Left renal cortex interstitium (tissue), 4 donors: ENCODE measurements at places on chromosomes 16 and 17. TPM values are rescaled to one million over a fixed set of nuclear protein-coding genes. Genes with fewer than 3 reads are reported as not detected.

DNA sequence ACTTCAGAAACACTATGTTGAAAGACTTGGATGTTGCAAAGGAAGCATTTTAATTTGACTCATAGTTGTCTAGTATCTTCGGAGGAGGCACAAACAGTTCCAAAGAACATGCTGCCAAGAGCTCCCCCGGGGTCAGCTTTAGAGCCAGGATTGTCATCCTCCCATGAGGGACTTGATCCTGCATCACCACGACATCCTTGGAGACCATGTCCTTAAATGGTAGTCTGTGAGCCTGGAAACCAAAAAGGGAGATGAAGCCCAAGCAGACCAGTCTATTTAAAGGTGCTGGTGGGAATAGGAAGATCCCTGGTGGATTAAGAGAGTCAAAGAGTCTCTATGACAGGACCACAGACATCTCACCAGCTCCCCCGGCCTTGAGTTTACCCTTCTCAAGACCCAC lies 33.3 kb upstream of the DYNLRB2 start:
- no peak for DNase-seq

- no peak for DNase-seq
These were observed 3.9 kb downstream of the UTS2R start for GRCh38 chr17:82375359-82376041.

GRCh38 chr16:16019488-16019887 lies 70.1 kb downstream of the ABCC1 start:
- no peak for DNase-seq

DNA sequence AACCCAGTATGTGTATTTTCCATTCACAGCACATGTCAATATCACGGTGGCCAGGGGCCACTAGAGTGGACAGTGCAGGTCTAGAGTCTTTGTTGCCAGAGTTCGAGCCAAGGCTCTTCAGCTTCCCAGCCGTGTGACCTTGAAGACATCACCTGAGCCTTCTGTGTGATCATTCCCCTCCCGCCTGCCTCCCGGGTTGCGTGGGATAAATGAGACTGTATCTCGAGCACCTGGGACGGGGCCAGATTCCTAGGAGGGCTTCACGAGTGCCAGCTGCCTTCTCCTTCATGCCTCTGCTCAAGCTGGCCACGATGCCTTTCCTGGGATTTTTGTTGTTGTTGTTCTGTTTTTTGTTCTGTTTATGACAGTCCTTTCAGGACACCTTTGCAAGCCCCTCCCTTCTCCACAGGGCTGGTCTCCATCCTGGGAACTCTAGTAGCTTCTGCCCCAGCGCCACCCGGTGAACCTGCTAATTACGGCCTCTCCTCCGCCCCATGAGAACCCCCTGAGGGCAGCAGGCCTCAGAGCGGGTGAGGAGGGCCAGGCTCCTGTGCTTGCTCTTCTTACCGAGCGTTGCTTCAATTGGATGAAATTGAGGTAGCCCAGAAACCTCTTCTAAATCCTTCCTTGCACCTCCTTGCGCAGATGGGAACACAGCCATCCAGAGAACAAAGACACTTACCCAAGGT lies 3.9 kb downstream of the SPNS2 start:
- DNase-seq: no peak

DNA sequence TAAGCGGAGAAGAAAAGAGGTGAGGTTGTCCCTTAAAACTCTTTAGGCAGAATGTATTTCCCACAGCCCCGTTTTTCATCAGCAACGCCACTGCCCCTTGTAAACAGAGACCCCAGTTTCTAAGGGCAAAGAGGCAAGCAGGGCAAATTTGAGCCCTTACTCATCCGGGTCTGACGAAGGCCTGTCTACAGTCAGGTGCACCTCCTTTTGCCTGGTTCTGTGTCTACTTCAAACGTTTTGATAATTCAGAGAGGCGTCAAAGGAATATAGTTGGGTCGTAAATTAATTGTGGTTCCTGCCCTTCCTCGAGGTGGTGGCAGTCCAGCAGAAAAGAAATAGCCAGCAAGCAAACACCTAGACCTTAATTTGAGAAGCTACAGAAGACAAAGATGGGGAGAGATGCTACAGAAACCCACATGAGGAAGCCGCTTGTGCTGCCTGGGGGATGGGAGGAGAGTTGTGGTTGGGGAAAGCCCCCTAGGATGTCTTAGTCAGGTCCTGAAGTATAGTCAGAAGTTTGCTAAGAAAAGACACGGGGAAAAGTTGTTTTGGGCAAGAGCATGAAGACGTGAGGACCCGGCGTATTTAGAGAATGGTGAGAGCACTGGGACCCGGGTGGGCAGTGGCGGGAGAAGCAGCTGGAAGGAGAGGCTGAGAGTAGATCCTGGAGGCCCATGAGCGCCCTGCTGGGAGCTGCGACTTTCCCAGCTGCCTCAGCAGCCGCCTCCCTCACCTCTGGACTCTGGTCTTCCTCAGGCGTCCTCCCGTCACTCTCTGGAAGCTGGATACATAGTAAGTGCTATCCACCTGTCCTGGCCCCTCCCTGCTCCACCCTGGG lies 2.4 kb downstream of the FBRS start:
- DNase-seq: no peak

DNA sequence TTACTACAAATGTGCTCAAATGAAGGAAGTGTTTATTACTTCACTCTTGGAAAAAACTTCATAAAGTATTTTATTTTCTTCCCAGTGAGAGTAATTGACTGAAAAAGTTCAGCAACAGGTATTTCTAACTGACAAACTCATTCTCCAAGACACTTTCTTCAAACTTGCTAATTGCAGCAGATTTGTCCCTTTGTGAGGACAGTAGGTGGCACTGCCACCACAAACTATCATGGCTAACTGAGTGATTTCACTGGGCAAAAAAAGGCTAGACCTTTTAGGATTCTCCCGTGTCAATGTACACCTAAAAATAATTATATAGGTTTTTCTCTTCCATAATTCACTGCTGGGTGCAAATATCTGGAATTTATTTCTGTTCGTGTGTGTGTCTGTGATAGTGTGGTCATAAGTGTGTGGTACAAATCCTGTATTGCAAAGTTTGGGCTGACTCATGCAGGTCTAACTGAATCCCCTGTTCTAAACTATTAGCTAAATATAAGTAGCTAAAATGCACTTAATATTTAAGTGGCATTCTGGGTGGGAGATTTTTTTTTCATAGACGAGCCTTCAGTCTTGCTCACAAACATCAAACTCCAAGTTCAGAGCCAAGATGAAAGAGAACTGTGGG lies 3.9 kb downstream of the HS3ST3A1 start:
- no peak for DNase-seq

GRCh38 chr16:21285314-21285713 lies 7.2 kb upstream of the CRYM start:
- DNase-seq: no peak

DNA sequence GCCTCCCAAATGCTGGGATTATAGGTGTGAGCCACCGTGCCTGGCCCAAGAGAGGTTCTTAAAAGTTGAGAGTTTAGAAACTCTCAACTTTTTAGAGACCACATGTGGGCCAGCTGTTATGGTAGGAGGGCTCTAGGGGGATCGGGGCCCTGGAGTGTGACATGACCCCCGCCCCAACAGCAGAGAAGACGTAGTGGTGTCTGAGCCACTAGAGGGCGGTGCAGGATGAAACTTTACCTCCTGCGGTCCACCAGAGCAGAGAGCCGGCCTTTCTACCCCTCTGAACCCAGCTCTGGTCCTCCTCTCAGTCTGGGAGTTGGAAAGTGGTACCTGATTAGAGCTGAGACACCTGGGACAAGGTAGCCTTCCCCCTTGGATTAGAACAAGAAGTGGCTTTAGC lies 7.4 kb downstream of the CDK5RAP3 start:
- no peak for DNase-seq

DNA sequence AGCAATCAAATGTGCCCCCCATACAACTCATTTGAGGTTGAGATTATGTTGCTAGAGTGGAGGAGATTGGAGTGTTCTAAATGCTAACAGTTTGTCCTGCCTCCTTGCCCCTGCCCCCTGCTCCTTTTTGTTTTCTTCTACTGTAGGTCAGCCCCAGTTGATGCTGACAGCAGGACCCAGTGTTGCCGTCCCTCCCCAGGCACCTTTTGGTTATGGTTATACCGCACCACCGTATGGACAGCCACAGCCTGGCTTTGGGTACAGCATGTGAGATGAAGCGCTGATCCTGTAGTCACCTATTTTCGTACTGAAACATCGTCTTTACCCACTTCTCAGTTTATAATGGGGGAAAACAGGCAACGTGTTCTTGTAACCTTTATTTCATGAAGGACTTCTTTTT lies 13.6 kb downstream of the PTRH2 start:
- no peak for DNase-seq

- no peak for DNase-seq
These were observed at the start of gene CHCT1 for GRCh38 chr17:60422162-60422665. Gene CHCT1, plus strand, starts transcription at chr17:60422489. Its CDS starts 104 bp downstream, at chr17:60422593.

DNA sequence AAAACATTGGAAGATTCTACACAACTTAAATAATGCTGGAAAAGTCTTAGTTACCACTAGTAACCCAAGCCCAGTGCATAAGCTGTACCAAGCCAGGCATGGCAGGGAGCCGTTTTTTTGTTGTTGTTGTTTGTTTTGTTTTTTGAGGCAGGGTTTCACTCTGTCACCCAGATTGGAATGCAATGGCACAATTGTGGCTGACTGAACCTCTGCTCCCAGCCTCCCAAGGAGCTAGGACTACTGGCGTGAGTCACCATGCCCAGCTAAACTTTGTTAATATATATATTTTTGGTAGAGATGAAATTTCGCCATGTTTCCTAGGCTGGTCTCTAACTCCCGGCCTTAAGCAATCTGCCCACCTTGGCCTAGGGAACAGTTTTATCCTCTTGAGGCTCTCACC lies 564 bp upstream of the TMIGD1 start:
- DNase-seq: no peak

DNA sequence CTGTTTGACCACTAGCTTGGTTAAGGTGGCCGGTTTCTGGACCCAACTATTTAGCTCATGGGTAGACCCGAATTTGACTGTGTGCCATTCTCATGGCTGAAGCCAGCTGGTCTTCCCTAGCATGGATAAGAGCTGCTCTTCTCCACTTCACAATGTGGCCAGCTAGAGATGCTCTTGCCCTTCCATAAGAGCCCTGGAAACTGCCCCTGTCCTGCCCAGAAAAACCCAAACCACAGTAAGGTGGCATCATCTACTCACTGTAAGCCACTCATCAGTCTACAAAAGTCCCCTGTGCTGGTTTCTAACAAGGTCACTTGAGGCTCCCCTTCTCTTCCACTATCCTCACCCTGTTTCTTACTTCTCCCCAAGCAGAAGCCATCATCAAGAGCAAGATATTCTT lies 165.1 kb downstream of the HS3ST2 start:
- no peak for DNase-seq

DNA sequence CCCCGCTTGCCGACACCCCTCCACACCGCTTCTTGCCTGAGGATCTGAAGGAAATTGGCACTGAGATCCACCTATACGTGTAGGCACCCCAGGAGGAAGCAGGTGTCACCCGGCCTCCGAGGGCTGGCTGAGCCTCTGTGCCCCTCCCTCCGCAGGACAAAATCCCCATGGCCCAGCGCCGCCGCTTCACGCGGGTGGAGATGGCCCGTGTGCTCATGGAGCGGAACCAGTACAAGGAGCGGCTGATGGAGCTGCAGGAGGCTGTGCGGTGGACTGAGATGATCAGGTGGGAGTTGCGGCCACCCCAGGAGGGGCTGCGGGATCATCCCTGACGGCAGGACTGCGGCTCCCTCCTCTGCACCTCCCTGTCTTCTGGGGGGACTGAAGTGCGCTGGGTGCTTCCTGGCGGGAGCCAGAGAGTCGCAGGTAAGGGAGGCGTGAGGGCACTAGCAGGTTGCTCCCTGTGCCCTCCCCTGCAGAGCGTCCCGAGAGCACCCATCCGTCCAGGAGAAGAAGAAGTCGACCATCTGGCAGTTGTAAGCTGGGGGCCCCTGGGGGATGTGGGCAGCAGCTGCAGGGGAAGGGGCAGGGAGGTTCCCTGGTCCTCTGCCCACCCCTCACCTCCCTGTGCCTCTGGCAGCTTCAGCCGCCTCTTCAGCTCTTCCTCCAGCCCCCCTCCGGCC lies 9.0 kb downstream of the NME3 start:
- no peak for DNase-seq

- DNase-seq: no peak
These were observed 90.8 kb downstream of the DYNLRB2 start for GRCh38 chr16:80631581-80631980.

GRCh38 chr17:49495842-49496182 lies 719 bp downstream of the NGFR start:
- DNase-seq: no peak

DNA sequence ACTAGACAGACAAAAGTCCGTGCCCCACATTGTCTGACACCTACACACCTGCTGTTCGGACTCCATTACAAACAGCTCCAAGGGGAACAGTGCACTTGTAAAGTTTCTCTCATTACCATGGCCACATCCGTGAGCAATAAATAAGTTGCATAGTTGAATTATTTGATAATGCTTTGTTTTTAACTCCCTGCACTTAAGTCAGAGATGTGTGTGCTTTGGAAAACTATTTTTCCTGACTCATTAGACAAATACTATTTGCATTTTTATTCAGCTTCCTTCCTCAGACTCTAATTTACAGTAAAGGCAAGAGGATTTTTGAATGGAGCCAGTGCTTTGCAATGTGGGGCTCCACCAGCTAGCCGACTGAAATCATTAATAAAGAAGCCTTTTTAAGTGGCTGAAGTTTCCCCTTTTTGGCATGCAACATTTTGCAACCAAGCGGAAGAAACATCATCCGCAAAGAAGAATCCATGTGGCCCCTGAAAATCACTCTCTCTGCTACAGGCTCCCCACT lies 6.5 kb upstream of the CCL2 start:
- DNase-seq: no peak

DNA sequence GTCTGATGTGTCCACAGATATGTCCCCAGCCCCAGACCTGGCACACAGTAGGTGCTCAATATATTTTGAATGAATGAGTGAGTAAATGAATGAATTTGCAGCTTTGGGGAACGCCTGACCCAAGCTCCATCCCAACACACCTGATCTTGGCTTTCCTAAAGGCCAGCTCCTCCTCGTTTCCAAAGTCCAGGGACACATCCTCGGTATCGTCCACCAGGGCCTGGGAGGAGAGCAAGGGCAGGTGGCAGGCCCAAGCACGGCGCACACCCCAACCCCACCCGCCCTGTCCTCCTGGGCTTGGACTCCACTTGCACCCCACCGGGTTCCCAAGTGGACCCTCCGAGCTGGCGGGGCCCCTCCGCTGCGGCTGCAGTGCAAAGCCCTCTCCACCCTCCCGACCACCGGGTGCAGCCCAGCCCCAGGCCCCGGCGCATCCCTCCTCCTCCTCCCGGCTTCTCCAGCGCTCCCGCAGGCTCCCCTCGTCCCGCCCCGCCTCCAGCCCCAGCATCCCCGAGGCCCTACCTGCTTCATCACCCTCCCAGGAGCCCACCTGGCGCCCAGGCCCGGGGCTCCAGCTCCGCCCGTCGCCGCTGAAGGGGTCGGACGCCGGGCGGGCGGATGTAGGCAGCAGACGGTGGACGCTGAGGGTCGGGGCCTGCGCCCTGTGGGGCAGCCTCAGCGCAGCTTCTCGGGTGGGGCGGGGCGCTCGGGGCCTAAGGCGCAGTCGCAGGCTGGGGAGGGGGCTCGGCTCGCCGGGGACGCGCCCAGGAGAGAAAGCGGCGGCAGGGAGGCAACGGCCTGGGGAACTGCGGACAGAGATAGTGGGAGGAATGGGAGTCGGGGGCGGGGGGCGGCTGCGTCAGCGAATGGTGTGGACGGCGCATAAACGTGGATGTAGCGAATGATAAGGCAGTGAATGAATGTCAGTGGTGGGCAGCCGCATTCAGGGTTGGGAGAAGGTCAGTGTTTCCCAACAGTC lies at the start of gene TVP23A:
Gene TVP23A, minus strand, starts transcription at position 832 of the 979 bp plus-strand sequence. Its CDS starts 301 bp downstream, at position 531.
- no peak for DNase-seq

Gene KRT12
- not detected for polyA plus RNA-seq

Gene GRIN2C
- polyA plus RNA-seq: 0.20 TPM

Gene CD300A
- 1.3 TPM for polyA plus RNA-seq

Gene CA10
- 8.4 TPM for polyA plus RNA-seq

Gene NOD2
- polyA plus RNA-seq: 0.42 TPM

Gene SPATA22
- 2.4 TPM for polyA plus RNA-seq

Gene OXLD1
- 22.7 TPM for polyA plus RNA-seq

Gene ERI2
- 30.7 TPM for polyA plus RNA-seq

Gene NDE1
- 40.4 TPM for polyA plus RNA-seq

Gene NCOR1
- polyA plus RNA-seq: 115 TPM
